ENCODE measurements at places on chromosomes 11 and 22. TPM values are rescaled to one million over a fixed set of nuclear protein-coding genes. Genes with fewer than 3 reads are reported as not detected.

CLMP gene
- total RNA-seq = 180 TPM

ADAMTS15 gene
- total RNA-seq = 8.9 TPM

- H3K27me3 ChIP-seq = no peaks in the 10 kb centered on the region
- H3K36me3 ChIP-seq = peaks cover 15% of the 10 kb centered on the region
- no peak overlapping the region for H3K27ac ChIP-seq
- DNase-seq = no peak
- H3K4me3 ChIP-seq = no peak overlapping the region
- H3K4me1 ChIP-seq = no peaks in the 10 kb centered on the region
These were observed 50.4 kb downstream of the ST3GAL4 start for GRCh38 chr11:126405906-126406305.

DNA sequence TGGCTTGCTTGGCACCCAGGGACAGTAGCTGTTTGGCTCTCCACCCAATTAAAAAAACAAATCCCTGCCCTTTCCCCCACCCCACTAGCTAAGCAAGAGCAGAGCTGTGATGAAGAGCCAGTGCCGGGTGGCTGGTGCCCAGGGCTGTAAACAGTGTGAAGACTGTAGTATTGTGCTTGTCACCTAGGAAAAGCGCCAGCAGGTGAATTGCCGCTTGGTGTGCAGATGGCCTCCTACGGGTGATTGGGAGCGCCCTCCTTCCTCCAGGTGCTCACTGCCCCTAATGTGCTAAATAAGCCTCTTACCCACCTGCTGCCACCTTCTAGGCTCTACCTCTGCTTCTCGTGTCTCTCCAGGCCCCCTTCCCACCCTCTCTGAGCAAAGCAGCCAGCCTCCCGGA is 18.4 kb upstream of the RAPSN start:
- H3K27me3 ChIP-seq = no peaks in the 10 kb centered on the region
- no peak overlapping the region for H3K4me3 ChIP-seq
- H3K4me1 ChIP-seq = no peaks in the 10 kb centered on the region

GRCh38 chr11:4508886-4509285 is 26.4 kb downstream of the OR52K1 start:
- no peak for DNase-seq
- no peak overlapping the region for H3K27ac ChIP-seq
- peaks cover 20% of the 10 kb centered on the region for H3K4me1 ChIP-seq
- no peak overlapping the region for H3K4me3 ChIP-seq

DNA sequence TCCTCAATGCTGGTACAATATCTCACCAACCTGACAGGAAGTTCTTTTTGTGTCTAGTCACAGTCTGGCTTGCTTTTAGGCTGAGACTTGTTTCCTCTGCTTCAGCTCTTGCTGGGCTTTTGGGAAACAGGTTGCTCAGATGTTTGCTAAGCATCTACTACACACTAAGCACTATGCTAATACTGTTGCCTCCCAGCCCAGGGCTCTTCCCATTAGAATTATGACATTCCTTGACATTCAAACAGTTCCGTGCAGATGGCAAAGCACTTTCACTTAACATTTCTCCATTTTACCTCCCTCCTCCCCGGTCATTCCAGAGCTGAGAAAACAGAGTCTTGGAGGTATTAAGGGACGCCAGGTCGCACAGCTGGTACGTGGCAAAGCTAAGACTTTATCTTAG is 200.7 kb upstream of the TBCEL start:
- no peak overlapping the region for H3K27ac ChIP-seq
- no peak overlapping the region for H3K4me3 ChIP-seq
- no peaks in the 10 kb centered on the region for H3K4me1 ChIP-seq
- DNase-seq = no peak
- no peaks in the 10 kb centered on the region for H3K36me3 ChIP-seq

GRCh38 chr11:35106595-35106994 is 32.4 kb upstream of the CD44 start:
- no peaks in the 10 kb centered on the region for H3K36me3 ChIP-seq
- no peaks in the 10 kb centered on the region for H3K27me3 ChIP-seq
- H3K4me3 ChIP-seq = no peak overlapping the region

DNA sequence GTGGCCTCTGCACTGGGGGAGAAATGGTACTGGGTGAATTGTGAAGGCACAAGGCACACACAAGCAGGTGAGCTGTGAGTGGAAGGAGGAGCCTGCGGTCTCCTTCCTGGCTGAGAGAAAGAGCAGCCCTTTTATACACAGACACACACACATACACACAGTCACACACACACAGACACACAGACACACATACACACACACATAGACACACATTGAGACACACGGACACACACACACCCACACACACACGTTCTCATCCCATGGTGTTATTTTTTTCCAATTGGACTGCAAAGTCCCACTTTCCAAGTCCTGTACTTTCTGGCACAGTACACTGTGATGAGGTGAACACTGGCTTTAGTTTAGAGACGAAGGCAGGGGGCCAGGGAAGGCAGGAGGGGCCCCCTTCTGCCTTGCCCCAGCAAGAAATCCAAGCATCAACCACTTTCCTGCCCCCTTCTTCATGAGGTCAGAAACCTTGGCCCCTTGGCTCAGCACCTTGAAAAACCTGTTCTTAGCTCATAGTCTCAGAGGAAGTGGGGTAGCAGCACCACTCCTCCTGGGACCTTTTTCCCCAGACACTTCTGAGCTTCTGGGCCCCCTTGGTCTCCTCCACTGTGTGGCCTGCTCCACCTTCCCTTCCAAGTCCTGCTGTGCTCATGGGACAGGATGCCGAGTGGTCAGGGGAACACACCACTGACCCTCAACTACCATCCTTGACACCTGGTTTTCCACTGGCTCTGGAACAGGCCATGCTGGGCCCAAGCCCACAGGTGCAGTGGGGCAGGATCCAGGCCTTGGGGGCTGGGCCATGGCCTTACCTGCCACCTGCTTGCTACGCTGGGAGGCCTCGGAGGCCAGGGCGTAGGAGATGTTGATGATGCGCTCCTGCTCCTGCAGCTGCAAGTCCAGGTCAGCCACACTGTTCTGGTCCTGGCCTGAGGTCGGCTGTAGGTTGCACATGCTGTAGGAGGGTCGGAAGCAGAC is 43.8 kb downstream of the C11orf58 start:
- H3K27ac ChIP-seq = no peak overlapping the region
- no peaks in the 10 kb centered on the region for H3K36me3 ChIP-seq
- no peaks in the 10 kb centered on the region for H3K4me1 ChIP-seq
- peak; percentile 48 for DNase-seq
- no peaks in the 10 kb centered on the region for H3K27me3 ChIP-seq

Measured in sigmoid colon (tissue), 7 donors.